ENCODE measurements at places on chromosomes 7 and 10.
A peak's percentile ranks its signal among the peaks of the same experiment; 100 is the strongest.

DNA sequence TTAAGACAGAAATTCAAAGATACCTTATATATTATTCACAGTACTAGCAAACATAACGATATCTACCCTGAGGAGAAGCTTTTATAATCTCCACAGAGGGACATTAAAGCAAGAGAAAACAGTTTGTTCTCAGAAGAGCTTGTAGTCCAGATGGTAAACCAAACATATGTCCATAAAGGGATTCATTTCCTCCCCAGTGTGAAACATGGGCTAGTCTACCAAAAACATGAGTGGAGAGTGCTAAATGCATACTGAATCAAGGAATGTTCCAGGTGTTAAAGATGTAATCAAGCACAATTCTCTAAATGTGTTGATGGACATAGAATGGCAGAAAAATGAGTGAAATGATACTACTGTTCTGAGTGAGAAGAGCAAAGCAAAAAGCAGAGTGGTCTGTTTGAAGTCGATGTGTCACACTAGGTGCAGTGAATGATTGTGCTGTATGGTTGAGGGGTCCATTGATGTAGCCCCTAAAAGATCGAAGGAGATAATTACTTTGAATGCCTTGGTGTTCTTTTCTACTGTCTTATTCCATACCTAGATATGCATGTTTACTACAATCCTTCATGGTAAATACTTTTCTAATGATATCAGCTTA is 25.3 kb downstream of the BCAP29 start:
- DNase-seq, result no peak

DNA sequence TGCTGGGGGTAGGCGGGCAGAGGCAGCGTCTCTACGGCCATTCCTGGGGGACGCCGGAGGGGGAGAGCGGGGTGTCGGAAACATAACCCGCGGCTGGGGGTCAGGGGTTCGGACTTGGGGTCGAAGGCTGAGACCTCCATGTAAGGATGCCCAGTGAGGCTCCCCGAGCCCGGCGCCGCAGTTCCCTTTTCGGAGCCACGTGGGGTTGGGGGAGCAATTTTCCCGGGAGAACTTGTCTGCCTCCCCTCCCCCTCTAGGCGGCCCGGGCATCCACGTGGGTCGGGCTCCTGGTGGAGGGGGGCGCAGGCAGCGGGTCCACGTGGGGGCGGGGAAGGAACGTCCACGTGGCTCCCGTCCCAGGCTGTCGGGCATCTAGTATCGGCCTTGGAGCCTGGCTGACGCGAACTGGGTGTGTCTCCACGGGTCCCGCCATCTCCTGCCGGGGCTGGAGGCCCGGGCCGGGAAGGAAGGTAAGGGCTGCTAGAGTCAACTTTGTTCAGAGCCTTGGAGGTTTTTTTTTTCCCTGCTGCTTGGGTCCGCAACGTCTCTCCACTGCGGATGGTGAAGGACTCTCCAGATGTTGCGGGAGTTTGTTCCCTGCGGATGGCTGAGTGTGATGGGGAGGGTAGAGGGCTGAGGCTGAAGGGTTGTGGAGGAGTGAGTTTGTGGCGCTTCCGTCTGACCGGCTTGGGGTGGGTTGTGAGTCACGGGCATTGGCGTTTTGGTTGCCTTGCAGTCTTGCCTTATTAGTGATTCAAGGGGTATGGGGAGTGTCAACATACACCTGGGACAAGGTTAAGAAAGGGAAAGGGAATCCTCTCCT is 744 bp downstream of the PPRC1 start:
- DNase-seq, result peak; percentile 61

- no peak for DNase-seq
Observed at GRCh38 chr10:73873838-73874215, 528 bp downstream of the CAMK2G start.

- DNase-seq, result no peak
Observed at GRCh38 chr7:39703144-39703543, 79.8 kb downstream of the RALA start.

- DNase-seq, result no peak
Observed at GRCh38 chr10:72329290-72330068, 25.2 kb downstream of the DNAJB12 start.

DNA sequence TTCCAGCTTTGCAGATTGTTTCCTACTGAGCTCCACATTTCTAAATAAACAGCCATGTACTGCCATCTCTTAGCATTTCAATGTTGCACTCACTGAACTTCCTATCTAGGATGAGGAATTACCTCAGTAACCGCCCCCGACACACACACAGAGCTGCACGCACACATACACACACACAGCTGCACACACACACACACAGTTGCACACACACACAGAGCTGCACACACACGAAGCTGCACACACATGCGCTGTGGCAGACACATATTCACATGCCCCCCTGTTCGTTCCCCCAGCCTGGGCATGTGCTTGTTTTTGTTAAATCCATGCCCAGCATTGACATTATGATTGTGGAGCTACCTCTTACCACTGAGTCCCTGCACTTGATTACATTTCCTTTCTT is 39.6 kb upstream of the CNPY1 start:
- no peak for DNase-seq

DNA sequence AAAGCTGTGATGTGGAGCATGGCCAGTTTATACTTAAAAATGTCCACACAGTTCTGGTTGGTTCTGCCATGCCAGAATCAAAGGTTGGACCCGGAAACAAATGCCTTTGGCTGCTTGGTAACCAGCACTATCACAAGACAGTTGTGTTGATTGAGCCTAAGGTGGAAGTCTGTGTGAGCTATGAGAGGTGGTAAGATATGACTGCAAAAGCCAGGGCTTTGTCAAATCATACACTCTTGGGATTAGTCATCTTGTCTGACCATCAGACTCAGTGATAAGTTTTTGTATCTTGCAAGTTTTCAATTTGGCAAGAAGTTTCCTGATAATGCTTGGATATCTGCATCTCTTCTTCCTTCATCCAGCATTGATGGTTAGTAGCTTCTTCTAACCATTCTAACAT is 35.5 kb downstream of the GPR141 start:
- DNase-seq, result no peak

- no peak for DNase-seq
Observed at GRCh38 chr7:133611955-133612354, 359.1 kb downstream of the EXOC4 start.

GRCh38 chr7:40223451-40224127 is 88.8 kb downstream of the SUGCT start:
- no peak for DNase-seq

- no peak for DNase-seq
Observed at GRCh38 chr10:8453587-8453986, 399.1 kb downstream of the GATA3 start.

- DNase-seq, result no peak
Observed at GRCh38 chr7:113394856-113395255, 276.5 kb upstream of the SMIM30 start.

GRCh38 chr7:27651702-27652101 is 11.0 kb downstream of the HIBADH start:
- DNase-seq, result no peak

- no peak for DNase-seq
Observed at GRCh38 chr10:79367426-79368189, 20.3 kb downstream of the PPIF start.

DNA sequence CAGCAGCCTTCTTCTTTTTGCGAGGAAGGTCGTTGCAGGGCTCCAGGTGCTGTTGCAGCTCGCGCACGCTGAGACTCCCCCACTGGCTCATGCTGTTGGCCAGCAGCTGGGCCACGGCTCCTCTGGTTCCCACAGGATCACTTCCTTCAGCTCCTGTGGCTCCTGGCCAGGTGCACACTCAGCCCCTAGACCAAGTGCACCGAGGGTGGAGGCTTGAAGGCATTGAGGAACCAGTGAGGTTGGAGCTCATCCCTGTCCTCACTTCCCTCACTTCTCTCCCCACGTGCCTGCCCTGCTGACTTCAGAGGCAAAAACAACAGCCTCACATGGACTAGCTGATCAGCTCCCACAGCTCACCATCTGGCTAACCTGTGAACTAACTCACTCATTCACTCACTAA is 46.2 kb upstream of the ADRB1 start:
- no peak for DNase-seq

DNA sequence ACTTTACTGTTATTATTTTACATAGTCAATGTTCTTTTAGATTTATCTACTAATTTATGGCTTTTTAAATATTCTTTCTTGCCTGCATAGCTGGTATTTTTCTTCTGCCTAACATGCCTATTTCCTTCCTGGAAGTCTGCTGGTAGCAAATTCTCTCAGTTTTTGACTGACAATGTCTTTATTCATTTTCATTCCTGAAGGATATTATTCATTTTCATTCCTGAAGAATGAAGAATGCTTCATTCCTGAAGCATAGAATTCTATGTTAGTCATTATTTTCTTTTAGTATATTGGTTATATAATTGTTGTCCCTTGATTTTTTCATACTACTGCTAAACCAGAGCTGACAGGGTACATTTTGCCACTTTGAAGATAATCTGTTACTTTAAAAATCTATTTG is 41.8 kb downstream of the TMEM168 start:
- no peak for DNase-seq

- no peak for DNase-seq
Observed at GRCh38 chr7:36852931-36853330, 128.6 kb upstream of the AOAH start.

GRCh38 chr10:90856261-90856660 is 1.6 kb downstream of the HTR7 start:
- DNase-seq, result no peak

- DNase-seq, result no peak
Observed at GRCh38 chr7:155188357-155188756, 109.3 kb upstream of the INSIG1 start.

- DNase-seq, result no peak
Observed at GRCh38 chr10:132526676-132527075, 10.9 kb upstream of the INPP5A start.

DNA sequence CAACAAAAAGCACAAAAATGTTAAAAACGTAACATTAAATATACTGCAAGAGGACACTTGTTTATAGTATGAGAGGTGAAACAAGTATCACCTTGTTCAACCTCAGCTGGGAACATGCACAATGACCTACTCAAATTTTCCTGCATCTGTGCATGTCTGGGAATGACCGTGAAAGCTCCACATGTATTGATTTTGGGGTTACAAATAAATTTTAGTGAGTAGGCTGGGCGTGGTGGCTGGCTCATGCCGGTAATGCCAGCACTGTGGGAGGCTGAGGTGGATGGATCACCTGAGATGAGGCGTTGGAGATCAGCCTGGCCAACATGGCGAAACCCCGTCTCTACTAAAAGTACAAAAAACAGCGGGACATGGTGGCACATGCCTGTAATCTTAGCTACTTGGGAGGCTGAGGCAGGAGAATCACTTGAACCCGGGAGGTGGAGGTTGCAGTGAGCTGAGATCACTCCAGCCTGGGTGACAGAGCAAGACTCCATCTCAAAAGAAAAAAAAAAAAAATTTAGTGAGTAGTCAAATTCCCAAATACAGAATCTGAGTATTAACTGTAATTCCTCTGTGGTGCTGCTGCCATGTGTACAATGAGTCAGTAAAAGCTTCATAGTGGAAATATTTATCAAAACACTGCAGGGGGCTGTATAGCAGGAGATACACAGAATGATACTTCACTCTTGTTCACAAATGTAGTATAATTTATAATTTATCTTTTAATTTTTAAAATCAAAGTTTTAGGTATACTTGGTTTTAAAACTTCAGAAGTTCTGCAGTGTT is 41.1 kb downstream of the SUGCT start:
- no peak for DNase-seq

- no peak for DNase-seq
Observed at GRCh38 chr7:85714043-85714578, 527.3 kb upstream of the SEMA3D start.

GRCh38 chr7:20129920-20130319 is 87.3 kb downstream of the MACC1 start:
- DNase-seq, result no peak

- DNase-seq, result no peak
Observed at GRCh38 chr10:78821052-78821451, 247.7 kb upstream of the ZMIZ1 start.

DNA sequence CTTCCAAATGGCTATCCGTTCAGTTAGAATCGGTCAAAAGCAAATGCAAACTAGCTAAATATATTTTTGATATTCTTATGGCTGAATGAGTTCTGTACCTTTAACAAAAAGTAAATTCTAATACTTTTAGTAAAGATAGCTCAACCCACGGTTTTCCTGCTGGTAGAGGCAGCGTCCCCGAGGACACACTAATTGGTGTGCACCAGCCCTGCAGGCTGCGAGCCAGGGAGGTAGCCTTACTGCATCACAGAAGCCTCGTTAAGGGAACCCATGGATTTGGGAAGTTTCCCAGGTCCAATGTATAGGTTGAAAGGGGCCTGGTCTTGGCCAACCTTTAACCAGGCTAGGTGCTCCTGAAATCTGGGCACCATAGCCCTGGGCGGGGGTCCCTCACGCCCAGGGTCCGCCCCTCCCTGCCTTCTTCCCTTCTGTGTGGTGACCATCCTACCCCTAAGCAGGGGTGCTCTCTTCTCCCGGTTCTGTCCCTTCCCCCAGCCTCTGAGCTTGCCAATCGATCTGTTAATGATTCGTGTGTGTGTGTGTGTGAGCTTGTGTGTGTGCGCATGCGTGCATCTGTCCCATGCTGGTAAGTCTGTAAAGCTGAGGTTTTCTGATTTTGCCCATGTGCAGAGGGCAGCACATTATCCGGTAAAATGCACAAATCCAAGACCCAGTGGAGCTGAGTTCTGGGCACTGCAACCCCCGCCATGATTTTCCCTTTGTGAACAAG is 191.7 kb downstream of the TCERG1L start:
- no peak for DNase-seq

GRCh38 chr10:113960617-113961181 is 83.0 kb upstream of the ADRB1 start:
- DNase-seq, result peak; percentile 6

DNA sequence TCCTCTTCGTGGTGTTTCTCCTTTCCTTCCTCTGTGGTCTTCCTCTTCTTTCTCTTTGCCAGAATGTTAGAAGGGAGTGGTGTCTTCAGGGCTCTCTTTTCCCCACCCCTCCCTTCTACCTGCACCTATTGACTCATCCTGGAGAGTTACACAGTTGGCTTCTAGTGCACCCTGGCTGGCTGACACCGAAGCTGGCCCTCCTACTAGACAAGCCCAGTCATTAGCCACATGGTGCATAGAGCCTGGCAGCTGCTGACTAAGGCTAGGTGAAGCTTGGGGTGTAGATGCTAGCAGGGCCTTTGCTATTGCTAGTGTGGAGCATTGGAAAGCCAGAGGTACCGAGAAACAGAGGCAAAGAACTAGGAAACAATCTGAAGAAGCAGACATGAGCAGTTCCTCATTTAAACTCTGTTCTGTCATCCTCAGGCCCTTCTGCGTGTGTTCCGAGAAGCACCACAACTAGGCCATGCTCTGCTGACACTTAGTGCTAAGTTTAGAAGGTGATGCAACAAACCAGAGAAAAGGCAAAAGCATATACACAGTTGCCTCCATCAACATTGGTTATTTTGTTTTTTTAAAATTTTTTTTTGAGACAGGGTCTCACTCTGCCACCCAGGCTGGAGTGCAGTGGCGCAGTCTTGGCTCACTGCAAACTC is 213.9 kb downstream of the BAMBI start:
- DNase-seq, result no peak

- no peak for DNase-seq
Observed at GRCh38 chr7:41786404-41786803, 83.5 kb upstream of the INHBA start.

DNA sequence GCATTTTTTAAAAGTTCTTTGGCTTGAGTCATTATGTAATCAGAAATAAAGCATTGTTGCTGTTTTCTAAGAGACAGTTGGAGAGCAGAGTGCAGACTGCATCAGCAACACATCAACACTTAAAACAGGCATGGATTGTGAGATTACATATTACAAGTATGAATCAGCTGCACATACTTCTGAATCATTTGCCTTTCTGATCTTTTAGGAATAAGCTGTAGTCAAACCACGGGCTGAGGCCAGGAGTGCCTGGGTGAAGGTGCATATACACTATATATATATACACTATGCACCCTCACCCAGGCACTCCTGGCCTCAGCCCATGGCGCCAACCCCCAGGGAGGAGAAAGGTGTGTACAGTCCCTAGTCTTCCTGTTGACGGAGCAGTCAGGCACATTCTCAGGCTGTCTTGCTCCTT is 52.4 kb upstream of the DLX6 start:
- DNase-seq, result no peak

Measured in activated CD4-positive, alpha-beta T cell treated with anti-CD3 and anti-CD28 coated beads, Interleukin-2, amount 50 U/mL, for 4 hours (primary cell).